Activated T-cell treated with anti-CD3 and anti-CD28 coated beads for 48 hours (primary cell): ENCODE measurements at places on chromosomes 6 and 20.
A peak's percentile ranks its signal among the peaks of the same experiment; 100 is the strongest.

DNA sequence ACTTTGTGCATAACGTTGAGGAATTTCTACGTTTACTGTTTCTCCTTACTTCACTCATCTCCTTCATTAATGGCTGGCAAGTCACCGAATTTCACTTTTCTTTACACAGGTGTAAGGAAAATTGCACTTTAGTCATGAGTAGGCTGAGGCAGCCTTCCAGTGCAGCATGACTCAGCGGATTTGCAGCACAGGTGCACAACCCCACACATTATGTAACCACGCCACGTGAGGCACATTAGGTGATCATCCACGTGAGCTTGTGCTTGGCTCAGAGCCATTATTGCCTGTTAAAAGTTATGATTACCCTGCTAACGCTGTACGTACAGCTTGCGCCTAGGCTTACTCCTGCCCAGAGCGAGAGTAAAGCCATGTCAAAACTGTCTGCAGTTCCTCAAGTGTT is 158.8 kb downstream of the NKAIN2 start:
- no peak for DNase-seq

- DNase-seq: peak; percentile 25
Observed at GRCh38 chr20:43667341-43668132, 623 bp downstream of the MYBL2 start.

- DNase-seq: no peak
Observed at GRCh38 chr6:154111025-154111424, 72.0 kb downstream of the OPRM1 start.

DNA sequence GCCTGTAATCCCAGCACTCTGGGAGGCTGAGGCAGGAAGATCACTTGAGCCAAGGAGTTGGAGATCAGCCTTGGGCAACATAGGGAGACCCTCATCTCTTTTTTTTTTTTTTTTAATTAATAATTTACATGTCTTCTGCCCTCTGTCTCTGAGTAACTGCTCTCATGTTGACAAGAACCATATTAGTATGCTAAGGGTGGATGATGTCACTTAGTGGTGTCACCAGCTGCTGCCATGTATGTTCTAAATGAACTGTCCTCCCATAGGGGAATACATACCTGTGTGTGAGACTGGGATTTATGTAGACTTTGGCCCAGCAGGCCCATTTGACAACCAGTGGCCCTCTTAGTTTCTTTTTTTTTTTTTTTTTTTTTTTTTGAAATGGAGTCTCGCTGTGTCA is 65.6 kb downstream of the SCAND1 start:
- no peak for DNase-seq

DNA sequence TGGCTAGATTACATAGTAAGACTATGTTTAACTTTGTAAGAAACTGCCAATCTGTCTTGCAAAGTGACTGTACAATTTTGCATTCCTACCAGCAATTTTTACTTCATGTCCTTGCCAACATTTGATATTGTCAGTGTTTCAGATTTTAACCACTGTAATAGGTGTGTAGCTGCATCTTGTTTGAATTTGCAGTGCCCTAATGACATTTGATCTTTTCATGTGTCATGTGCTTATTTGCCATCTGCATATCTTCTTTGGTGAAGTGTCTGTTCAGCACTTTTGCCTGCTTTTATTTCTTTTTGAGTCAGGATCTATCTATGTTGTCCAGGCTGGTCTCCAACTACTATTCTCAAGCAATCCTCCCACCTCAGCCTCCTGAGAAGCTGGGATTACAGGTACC is 2.4 kb upstream of the PRPH2 start:
- DNase-seq: no peak

DNA sequence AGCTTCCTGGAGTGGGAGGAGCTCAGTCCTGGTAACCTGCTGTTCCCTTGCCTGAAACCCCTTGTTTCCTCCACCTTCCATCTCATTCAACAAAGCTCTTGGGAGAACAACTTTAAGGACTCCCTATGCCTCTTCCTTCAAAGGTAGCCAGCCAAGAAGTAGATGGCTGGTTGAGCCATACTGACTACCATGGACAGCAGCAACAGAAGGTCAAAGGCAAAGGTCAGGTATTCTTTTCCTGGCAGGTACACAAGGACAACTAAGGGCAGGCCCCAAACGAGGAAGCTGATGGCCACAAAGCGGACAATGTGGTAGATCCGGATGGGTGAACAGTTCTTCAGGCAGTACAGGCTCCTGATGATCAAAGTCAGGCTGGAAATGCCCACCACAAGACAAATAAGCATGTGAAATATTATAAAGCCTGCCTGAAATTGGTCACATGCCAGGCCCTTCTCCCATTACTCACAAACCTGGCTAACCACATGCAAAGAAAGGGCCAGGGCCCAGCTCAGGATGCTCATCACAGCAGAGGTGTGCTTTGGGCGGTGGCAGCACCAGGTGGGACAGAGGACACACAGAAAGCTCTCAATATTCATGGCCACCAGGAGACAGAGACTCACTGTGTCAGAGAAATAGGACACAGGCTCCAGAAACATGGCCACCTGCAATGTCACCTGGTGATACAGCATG is 21.7 kb downstream of the UBD start:
- DNase-seq: no peak

DNA sequence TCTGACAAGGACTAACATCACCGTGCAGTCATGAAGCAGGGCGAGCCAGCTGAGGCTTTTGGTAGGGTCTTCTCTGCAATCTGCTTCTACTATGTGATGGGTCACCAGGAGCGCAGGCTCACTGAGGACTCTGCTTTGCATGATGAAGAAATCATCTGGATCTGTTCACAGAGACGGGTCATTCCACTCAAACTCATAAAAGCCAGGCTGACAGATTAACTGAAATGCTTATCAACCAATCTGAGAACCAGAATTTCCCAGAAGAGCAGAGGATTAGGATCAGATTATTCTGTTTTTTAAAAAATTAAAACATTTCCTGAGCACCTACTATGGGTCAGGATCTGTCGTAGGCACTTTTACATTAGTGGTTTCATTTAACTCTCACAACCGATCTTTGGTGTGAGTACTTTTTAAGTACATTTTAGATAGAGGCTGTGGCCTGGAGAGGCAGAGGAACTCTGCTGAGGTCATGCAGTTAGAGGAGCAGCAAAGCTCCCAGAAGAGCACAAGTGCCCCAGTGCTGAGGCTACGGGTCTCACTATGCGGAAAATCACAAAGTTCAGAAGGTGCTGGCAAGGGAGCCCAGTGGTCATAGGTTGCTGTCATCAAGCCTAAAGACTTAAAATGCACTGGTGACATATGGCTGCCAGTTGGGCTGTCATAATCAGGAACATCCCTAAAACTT is 109.1 kb downstream of the BACH2 start:
- no peak for DNase-seq

- DNase-seq: no peak
Observed at GRCh38 chr6:86193821-86194220, 551.1 kb upstream of the SYNCRIP start.

- DNase-seq: no peak
Observed at GRCh38 chr6:2782825-2783187, 17.6 kb downstream of the WRNIP1 start.

DNA sequence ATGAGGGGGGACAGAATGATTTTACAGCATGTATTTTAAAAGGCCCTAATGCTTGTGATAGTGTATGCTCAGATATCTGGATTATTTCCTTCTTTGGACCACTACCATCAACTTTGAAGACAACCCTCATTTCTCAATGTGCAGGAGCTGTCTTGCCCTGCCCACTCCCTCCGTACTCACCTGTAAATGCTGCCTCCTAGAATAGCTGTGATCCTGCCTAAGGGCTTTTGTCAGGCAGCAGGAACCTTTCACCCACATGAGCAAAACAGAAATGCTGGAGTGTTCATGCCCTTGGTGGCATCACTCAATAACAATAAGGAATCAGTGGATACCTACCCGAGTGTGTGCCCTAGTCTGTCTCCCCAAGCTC is 723.6 kb upstream of the FLRT3 start:
- no peak for DNase-seq

DNA sequence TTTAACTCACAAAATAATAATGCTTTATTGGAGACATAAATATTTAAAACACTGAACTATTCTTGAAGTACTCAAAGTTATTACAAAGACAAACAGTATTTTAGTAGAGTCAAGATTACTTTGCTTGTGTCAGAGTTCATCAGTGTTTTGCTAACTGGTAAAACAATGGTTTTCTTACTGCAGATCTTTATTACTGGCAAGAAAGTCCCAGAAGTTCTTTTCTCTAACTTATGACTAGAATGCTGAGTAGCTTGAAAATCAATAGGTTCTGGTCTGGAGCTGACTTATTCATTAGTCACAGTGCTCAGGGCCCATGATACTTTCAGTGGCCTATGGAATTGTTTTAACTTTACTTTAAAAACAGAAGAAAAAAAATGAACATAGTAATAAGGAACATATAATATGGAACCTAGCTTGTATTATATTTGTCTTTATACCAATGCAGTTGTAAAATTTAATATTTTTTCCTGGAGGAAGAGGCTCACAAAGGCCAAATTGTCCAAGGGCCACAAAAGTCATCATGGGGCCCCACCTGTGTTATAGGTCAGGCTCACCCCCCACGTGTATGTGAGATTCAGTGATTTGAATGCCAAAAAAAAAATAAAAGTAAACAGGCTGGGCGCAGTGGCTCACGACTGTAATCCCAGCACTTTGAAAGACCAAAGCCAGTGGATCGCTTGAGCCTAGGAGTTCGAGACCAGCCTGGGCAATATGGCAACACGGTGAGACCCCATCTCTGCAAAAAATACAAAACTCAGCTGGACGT is 53.3 kb downstream of the PLEKHG1 start:
- no peak for DNase-seq

GRCh38 chr6:137704802-137705159 is 162.3 kb upstream of the TNFAIP3 start:
- DNase-seq: no peak

DNA sequence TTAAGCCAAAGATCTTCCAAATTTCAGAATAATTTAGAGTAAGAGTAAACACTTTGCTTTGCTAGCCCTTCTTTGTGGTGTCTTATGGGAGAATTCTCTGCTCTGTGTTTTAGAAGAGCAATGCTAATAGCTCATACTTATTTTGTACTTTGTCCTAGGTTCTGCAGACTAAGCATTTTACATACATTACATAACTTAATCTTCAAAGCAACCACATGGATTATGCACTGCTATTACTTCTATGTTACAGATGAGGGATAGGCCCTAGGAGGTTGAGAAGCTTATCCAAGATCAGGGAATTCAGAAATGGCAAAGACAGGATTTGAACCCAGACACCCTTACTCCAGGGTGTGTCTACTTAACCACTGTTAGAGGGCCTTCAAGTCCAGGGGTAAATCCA is 9.8 kb upstream of the CCDC170 start:
- DNase-seq: no peak

GRCh38 chr6:83590416-83590815 is 78.1 kb downstream of the PRSS35 start:
- DNase-seq: no peak

DNA sequence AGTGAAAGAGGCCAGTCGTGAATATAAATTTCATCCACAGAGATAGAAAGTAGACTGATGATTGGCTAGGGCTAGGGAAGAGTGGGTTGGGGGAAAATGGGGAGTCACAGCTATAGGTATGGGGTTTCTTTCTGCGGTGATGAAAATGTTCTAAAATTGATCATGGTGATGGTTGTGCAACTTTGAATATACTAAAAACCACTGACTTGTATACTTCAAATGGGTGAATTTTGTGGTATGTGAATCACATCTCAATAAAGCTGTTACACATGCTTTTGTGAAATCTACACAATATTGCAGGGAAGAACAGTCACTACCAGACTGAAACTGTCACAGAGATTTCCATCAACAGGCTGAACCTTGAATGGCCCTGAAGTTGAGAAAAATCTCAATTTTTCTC is 61.5 kb downstream of the LYRM4 start:
- no peak for DNase-seq

GRCh38 chr6:33896391-33897188 is 92.8 kb upstream of the MLN start:
- DNase-seq: no peak

DNA sequence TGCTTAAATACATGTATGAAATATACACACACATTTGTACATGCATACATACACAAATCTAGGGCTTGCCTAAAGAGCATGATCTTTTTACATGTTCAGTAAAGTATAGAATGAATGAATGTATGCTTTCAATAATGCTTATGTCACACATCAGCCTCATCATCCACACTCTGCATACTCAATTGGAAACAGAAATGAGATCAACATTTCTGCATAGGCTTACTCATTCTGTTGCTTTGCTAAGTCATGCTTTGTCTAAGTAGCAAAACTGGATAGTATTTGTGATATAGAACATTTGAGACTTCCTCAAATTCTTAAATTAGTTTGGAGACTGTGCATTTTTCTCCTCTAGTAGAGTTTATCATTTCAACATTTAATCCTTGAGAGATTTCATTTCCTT is 343.3 kb downstream of the ADGRB3 start:
- DNase-seq: no peak

DNA sequence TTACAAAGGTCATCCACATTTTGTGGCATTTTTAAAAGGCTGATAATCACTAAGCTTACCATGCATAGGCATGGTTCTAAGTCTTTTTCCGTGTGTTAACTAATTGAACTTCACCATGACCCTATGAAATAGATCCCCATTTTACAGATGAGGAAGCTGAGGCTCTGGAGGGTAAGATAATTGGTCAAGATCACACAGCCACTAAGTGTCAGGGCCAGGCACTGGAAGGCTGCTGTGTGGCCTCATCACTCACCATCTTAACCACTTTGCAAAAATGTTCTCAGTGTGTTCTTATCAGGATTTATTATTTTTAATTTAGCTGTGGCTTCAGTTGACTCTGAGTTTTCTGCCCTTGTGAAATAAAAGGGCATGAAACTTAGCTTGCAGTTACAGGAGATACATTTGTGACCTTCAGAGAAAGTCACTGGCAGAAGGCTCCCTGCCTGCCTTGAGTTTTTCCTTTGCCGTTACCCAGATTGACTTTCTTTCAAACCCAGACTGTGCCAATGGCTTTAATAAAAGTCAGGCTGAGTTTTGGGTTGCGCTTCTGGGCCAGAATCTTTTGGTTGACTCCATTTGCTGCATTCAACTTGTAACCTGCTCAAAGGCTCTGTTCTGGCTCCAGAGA is 82.0 kb downstream of the EZR start:
- DNase-seq: no peak

- no peak for DNase-seq
Observed at GRCh38 chr20:14643556-14643955, 306.1 kb upstream of the FLRT3 start.
